ENCODE measurements at places on chromosomes 4 and X.

GRCh38 chrX:142831961-142832530 lies 193.7 kb upstream of the SPANXN4 start:
- DNase-seq, result no peak

GRCh38 chr4:2961811-2962441 lies 1.3 kb downstream of the NOP14 start:
- DNase-seq, result no peak

DNA sequence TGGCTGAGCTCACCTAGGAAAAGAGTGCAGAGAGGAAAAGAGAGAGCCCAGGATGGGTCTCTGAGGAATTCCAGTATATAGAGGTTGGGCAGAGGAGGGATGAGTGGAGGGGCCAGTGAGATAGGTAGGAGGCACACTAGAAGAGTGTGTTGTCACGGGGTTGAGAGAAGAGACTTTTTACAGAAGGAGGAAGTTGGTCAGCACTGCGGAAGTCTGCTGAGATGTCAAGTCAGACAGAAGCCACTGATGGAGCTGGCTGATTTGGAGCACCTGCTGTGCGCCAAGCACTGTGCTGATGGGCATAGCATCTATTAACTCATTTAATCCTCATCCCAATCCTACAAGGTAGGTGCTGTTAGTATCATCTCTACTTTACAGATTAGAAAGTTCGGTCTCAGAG lies 60.4 kb downstream of the EFNB1 start:
- no peak for DNase-seq

DNA sequence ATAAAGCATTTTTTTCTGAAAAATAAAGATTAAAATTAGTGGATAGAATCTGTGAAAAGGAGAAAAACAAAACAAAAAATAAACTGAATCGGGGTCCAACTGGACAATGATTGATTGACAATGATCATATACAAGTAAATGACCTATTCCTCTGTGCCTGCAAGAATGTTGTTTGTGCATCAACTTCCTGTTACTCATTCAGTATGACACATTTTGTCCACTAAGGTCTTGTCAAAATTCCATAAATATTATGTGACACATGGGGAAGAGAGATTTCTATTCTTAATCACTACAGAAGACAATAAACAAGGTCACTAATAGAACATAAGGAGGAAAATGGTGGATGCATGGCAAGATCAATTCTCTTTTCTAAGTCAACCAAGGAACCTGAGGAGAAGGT lies 54.9 kb downstream of the F8 start:
- DNase-seq, result peak; percentile 75

GRCh38 chr4:58063404-58064160 lies 953.4 kb upstream of the IGFBP7 start:
- no peak for DNase-seq
